Pancreas (tissue), 10 donors: ENCODE measurements at places on chromosomes 6 and 20. TPM values are rescaled to one million over a fixed set of nuclear protein-coding genes. Genes with fewer than 3 reads are reported as not detected.

DNA sequence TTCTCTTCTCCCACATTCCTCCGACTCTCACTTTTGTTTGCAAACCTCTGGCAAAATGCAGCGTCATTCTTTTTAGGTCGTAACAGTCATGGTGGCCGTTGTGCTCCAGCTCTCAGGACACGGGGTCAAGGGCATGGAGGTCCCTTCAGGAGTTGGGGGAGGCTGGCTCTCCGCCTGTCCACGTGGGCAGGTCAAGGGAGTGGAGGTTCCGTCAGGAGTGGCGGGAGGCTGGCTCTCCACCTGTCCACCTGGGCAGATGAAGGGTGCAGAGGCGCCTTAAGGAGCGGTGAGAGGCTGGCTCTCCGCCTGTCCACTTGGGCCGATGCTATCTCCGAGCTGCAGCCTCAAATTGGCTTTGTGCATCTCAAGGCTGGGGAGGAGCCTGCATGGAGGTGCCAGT is 98.0 kb downstream of the ERMARD start:
- no peaks in the 10 kb centered on the region for H3K4me1 ChIP-seq
- no peak overlapping the region for H3K4me3 ChIP-seq
- DNase-seq = no peak
- no peaks in the 10 kb centered on the region for H3K36me3 ChIP-seq
- H3K27ac ChIP-seq = no peak overlapping the region

DNA sequence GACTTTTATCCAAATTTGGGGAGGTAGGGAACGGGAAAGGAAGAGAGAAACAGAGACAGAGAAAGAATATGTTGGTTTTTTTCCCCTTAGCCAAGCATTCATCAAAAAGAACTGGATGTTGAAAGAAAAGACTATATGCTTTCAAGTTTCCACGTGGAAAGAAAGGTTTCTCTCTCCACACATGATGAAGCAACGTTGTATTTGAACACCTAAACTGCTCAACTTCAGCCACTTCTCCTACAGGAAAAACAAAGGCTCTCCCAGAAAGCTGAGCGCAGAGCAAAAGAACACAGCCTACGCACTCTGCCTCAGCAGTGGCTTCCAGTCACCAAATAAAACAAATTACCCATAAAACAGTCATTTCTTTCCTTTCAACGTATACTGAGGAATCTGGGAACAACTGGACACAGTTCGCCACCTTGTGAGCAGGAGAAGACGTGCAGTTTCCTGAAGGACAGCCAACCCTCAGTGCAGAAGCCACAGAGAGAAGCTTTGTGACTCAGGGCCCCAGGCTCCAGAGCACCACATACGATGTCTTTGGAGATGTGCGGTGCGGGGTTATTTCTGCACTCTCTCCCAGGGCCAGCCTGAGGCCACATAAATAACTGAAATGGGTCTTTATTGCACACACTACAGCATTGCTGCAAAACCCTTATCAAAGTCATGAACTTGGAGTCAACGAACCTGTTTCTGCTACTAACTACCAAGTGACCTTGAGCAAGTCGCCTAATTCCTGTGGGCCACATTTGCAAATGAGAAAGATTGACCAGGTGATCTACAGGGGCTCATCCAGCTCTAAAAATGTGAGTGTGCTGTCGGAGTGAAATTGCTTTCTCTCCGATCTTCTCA is 10.1 kb downstream of the IL17F start:
- H3K4me1 ChIP-seq = no peaks in the 10 kb centered on the region
- DNase-seq = no peak
- no peaks in the 10 kb centered on the region for H3K27me3 ChIP-seq

DNA sequence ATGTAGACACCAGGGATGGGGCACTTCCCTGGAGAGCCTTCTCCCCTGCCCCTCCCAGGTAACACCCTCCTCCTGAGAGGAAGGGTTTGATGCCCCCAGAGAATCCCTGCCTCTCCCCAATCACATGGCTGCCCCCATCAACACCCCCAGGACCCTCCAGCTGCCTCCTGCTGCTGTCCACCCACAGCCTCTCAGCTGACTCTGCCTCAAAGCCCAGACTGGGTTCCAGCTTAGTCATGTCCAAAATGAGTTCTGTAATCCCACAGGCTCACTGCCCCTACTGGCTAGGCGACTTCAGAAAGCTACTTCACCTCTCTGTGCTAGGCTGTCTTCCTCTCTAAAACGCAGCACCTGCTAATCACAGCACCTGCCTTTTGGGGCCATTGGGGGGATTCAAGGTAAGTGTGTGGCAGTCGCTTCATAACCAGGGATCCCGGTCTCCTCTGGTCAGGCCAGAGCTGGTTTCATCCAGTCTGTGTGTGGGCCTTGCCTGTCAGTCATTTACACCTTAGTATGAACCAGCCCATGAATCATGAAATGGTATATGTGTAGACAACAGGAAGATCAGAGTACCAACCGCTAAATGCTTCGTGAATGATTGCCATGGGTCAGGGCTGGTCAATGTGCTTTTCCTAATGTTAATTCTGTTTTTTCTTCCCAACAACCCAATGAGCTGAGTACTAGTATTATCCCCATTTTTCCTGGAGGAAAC is 40.4 kb downstream of the TFEB start:
- H3K27ac ChIP-seq = no peak overlapping the region
- H3K36me3 ChIP-seq = no peaks in the 10 kb centered on the region
- no peak overlapping the region for H3K4me3 ChIP-seq
- no peaks in the 10 kb centered on the region for H3K27me3 ChIP-seq
- DNase-seq = no peak
- peaks cover 5% of the 10 kb centered on the region for H3K4me1 ChIP-seq

GRCh38 chr6:7016226-7016625 is 91.5 kb upstream of the RREB1 start:
- no peaks in the 10 kb centered on the region for H3K36me3 ChIP-seq
- no peak for DNase-seq
- H3K4me3 ChIP-seq = no peak overlapping the region
- no peak overlapping the region for H3K27ac ChIP-seq
- no peaks in the 10 kb centered on the region for H3K4me1 ChIP-seq

- no peaks in the 10 kb centered on the region for H3K27me3 ChIP-seq
- no peak overlapping the region for H3K4me3 ChIP-seq
- no peaks in the 10 kb centered on the region for H3K36me3 ChIP-seq
- H3K4me1 ChIP-seq = no peaks in the 10 kb centered on the region
Observed at GRCh38 chr20:39245685-39246311, 283.7 kb downstream of the DHX35 start.

DNA sequence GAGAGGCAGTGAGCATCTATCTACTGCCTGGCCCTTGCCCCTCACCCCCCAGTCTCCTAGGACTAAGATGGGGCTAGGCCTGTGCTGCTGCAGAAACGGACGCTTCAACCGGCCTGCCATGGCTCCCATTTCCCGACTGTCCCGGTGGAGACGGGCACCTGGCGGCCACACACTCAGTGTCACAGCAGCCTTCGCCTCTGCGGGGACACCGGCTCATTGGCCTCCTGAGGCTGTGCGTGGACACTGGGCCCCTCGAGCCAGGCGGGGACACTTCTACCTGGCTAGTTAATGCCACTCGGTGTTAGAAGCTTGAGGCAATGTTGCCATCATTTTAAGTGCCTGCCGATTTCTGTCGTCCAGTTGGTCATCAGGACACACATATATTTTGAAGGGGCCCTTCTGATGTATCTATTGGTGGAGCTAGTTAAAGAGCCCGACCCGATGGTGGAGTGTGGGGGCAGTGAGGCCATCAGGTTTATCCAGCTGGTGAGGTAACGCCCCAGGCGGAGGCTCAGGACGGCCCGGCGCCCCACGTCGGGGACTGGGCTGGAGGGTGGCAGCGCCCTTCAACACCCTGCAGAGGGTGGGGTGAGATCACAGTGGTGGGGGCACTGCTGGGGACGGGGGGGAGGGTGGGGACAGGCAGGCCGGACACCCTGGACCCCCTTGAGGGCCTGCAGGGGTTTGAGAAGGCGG is 58.9 kb upstream of the GATA5 start:
- no peaks in the 10 kb centered on the region for H3K27me3 ChIP-seq
- no peak for DNase-seq
- H3K27ac ChIP-seq = no peak overlapping the region
- H3K36me3 ChIP-seq = no peaks in the 10 kb centered on the region

DNA sequence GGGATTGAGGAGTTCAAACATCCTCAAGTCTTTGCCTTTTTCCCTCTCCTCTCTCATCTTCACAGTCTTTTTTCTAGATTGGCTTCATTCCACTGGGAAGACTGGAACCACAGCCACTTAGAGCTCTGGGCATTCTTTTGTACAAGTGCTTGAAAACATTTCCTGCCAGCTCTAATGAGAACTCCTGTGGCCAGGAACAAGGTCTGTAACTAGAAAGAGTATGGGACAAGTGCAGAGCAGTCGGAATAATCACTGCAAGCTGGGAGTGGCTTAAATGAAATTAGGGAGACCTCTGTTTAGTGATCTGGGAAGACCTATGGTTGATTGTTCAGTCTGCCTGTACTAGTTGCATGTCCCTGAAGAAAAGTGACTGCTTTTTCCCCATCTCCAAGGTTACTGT is 41.0 kb upstream of the SMIM8 start:
- H3K4me1 ChIP-seq = no peaks in the 10 kb centered on the region
- no peaks in the 10 kb centered on the region for H3K36me3 ChIP-seq
- H3K27me3 ChIP-seq = no peaks in the 10 kb centered on the region
- DNase-seq = no peak
- no peak overlapping the region for H3K27ac ChIP-seq

GRCh38 chr20:14882157-14882556 is 544.7 kb upstream of the FLRT3 start:
- DNase-seq = no peak
- no peaks in the 10 kb centered on the region for H3K4me1 ChIP-seq
- H3K36me3 ChIP-seq = no peaks in the 10 kb centered on the region
- H3K4me3 ChIP-seq = no peak overlapping the region
- no peaks in the 10 kb centered on the region for H3K27me3 ChIP-seq

DNA sequence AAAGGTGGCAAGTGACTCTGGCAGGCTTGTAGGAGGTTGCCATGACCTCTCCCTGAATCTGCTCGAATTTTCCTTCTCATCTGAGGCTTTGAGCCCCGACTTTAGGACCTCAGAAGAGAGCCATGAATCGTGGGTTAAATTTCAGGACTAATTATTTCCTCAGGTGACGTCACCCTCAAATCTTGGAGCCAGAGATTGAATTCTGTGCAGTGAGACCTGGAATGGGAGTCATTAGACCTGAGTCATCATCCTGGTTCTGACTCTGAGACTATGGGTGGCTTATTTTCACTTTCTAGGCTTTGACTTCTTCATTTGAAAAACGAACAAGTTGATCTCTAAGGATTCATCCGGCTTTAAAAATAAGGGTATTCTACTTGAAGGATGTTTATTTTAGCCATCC is 48.5 kb upstream of the PDYN start:
- H3K27ac ChIP-seq = no peak overlapping the region
- H3K36me3 ChIP-seq = no peaks in the 10 kb centered on the region
- H3K4me3 ChIP-seq = no peak overlapping the region
- DNase-seq = no peak
- no peaks in the 10 kb centered on the region for H3K4me1 ChIP-seq

GRCh38 chr6:42420741-42421140 is 31.0 kb downstream of the TRERF1 start:
- no peaks in the 10 kb centered on the region for H3K36me3 ChIP-seq
- no peak overlapping the region for H3K27ac ChIP-seq
- no peak for DNase-seq
- H3K4me1 ChIP-seq = no peaks in the 10 kb centered on the region
- no peaks in the 10 kb centered on the region for H3K27me3 ChIP-seq
- no peak overlapping the region for H3K4me3 ChIP-seq

- H3K27ac ChIP-seq = no peak overlapping the region
- H3K4me3 ChIP-seq = no peak overlapping the region
- no peak for DNase-seq
- H3K4me1 ChIP-seq = no peaks in the 10 kb centered on the region
- no peaks in the 10 kb centered on the region for H3K36me3 ChIP-seq
Observed at GRCh38 chr6:118469468-118469867, 78.6 kb upstream of the PLN start.

DNA sequence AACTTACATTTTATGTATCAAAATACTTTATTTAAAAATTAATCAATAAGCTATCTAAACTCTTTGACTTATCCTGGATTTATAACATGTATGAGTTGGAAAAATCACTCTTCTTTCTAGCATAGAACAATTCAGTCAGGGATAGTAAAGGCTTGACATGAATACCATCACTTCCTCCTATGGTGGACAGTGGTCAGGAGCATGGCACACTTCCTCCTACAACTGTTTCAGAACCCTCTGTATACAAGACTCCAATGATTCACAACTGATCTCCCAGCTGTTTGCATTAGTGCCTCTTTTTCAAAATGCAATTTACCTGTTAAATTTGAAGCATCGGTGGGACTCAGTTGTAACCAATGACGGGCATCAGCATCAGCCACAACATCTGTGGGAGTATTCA is 129.7 kb downstream of the RALGAPA2 start:
- H3K27me3 ChIP-seq = no peaks in the 10 kb centered on the region
- H3K36me3 ChIP-seq = peaks cover 5% of the 10 kb centered on the region
- H3K4me3 ChIP-seq = no peak overlapping the region
- DNase-seq = no peak

GRCh38 chr6:139863964-139864363 is 489.5 kb upstream of the CITED2 start:
- no peaks in the 10 kb centered on the region for H3K36me3 ChIP-seq
- no peak overlapping the region for H3K27ac ChIP-seq
- H3K4me1 ChIP-seq = no peaks in the 10 kb centered on the region
- no peak overlapping the region for H3K4me3 ChIP-seq

DNA sequence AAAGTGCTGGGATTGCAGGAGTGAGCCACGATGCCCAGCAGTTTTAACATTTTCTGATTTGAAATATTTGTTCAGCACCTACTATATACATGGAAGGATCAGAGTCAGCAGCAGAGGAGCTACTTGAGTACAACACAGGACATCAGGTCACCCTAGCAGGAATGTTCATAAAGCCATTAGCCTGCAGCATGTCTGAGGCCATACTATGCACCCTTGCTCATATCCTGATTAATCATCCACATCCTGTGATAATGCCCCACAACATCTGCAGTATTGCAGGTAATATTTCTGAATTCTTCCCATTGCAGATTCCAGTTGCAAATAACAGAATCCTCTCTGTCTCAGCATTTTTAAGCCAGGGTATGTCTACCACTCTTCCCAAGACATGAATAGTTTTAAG is 171.0 kb upstream of the PRND start:
- no peaks in the 10 kb centered on the region for H3K36me3 ChIP-seq
- H3K4me1 ChIP-seq = no peaks in the 10 kb centered on the region
- H3K27ac ChIP-seq = no peak overlapping the region
- no peak overlapping the region for H3K4me3 ChIP-seq

DNA sequence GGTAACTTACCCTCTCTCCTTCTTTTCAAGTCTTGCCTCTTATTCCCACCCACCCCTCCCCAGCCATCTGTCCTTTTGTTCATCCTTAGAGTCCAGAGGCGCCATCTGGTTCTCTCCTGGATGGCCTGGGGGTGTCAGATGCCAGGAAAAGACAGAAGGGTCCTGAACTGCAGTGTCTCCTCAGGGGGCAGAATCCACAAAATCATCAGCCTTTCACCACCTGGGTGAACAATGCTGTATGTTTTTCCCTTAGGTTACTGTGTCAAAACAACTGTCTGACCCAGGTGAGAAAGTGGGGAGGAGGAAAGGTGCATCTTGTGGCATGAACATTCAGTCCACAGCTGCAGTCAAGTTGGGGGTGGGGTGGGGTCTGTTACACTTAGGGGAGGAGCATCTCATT is 47.9 kb upstream of the FYN start:
- no peak overlapping the region for H3K4me3 ChIP-seq
- no peaks in the 10 kb centered on the region for H3K27me3 ChIP-seq
- no peaks in the 10 kb centered on the region for H3K36me3 ChIP-seq

The GDAP1L1 gene
- not detected for total RNA-seq

The OPN5 gene
- not detected for total RNA-seq

The MOCS1 gene
- 8.7 TPM for total RNA-seq

The RSPO3 gene
- 1.1 TPM for total RNA-seq

The ADAM33 gene
- 0.67 TPM for total RNA-seq

The FAM83C gene
- not detected for total RNA-seq

The TNFRSF6B gene
- total RNA-seq = 2.7 TPM

The SLC26A8 gene
- total RNA-seq = not detected

The SGK2 gene
- 15.6 TPM for total RNA-seq

The TSBP1 gene
- not detected for total RNA-seq
